ENCODE measurements at places on chromosomes 2 and 18.

- DNase-seq = no peak
Measured at GRCh38 chr2:120543899-120544298, 191.8 kb upstream of the GLI2 start.

- no peak for DNase-seq
Measured at GRCh38 chr18:24734058-24734457, 273.6 kb downstream of the HRH4 start.

GRCh38 chr2:36705326-36706020 is 9.0 kb downstream of the VIT start:
- DNase-seq = no peak

GRCh38 chr18:21100146-21100545 is 11.5 kb downstream of the ROCK1 start:
- no peak for DNase-seq

DNA sequence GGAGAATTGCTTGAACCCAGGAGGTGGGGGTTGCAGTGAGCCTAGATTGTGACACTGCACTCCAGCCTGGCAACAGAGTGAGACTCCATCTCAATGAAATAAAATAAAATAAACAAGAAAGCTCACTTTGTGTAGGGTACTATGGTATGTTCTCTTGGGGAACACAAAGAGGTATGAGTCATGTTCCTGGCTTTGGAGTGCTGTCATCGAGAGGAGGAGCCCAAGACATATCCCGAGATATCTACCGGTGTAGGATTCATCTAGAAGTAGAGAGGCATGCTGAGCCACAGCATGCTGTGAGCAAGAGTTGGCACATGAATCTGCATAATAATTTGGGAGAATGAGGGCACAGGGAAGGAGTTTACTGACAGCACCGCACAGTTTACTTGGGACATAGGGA is 244.9 kb upstream of the EPHA4 start:
- no peak for DNase-seq

- DNase-seq = no peak
Measured at GRCh38 chr2:65587779-65588178, 155.4 kb upstream of the SPRED2 start.

GRCh38 chr18:80104364-80104779 is 4.7 kb upstream of the ADNP2 start:
- no peak for DNase-seq

GRCh38 chr2:198273660-198274059 is 469.3 kb downstream of the PLCL1 start:
- DNase-seq = no peak

GRCh38 chr2:237359894-237360780 is 53.8 kb downstream of the COL6A3 start:
- DNase-seq = no peak

Measured in NCI-H2081 treated with DMSO at 0.1 percent for 48 hours (cell line).